ENCODE measurements at places on chromosomes 7 and 10.

GRCh38 chr7:158842486-158842885 lies 13.2 kb upstream of the ESYT2 start:
- DNase-seq, result no peak

DNA sequence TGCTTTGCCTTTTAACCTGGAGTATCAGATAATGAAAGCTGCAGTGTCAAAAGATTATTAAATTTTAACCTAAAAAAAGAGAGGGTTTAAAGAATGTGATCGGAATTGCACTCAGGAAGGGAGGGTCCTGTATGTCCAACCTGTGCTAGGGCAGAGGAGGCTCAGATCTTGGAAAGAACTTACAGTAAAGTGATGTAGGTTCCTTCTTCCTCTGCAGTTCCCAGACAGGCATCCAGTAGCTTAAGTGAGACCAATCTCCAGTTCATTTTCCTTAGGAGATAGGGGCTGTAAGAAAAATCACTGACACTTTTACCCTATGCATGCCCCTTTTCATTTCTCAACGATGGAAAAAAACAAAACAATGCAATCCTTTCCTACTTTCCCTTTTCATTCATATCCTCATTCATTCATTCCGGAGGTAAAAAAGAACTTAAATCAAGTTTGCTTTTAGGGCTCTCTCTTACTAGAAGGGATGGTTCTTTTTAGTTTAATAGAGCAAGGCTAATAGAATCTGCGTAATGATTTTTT lies 28.3 kb downstream of the EXOC6 start:
- no peak for DNase-seq

DNA sequence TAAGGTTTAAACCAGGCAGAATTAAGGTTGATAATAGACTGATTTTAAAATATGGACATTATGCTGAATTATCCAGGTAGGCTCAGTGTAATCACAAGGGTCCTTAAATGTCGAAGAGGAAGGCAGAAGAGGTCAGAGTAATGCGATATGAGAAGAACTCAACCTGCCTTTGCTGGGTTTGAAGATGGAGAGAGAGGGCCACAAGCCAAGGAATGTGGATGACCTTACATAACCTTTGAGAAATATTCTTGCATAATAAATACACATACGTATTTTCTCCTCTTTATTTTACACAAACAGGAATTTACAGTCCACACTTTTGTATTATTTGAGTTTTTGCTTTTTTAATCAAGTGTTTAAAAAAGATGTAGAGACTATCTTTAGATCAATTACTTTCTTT lies 88.5 kb downstream of the ST7 start:
- no peak for DNase-seq

DNA sequence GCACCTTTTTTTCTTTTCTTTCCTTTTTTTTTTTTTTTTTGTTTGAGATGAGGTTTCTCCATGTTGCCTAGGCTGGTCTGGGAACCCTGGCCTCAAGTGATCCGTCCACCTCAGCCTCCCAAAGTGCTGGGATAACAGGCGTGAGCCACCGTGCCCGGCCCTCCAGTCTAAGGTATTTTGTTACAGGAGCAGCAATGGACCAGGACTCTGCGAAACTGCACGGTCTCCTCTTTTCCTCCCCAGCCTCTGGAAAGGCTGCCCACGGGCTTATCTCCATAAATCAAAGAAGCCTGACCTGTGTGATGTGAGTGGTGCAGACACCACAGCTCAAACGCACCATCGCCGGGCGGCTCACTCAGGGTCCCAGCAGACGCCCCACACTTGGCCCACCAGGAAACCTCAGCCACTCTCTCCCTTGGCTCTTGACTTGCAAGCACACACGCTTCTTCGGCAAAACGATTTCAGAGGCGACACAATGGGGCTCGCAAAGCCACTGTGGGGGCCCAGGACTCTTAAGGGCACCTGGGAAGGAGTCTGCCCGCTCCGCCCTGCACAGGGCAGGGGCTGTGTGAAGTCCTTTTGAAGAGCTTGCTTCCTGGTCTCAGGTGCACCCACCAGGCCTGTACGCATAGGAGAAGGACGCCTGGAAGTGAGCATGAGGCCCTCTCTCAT lies 20.6 kb downstream of the WDR86 start:
- no peak for DNase-seq

DNA sequence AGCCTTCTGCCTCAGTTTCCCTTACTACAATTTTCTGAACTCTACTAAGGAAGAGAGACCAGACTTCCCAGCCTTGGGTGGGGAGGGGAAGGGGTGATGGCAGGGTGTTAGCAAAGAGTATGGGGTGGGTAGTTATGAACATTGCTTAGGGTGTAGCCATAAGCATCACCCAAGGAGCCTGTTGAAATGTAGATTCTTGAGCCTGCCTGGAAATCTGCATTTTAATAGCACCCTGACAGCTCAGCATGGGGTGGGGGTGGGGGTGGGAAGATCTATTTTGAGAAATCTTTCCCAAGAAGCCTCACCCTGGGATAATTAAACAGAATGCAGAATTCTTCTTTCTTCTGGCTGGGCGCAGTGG lies 164.8 kb downstream of the NRF1 start:
- DNase-seq, result no peak

- DNase-seq, result no peak
Observed at GRCh38 chr10:74244097-74244685, 93.2 kb downstream of the ADK start.

- DNase-seq, result no peak
Observed at GRCh38 chr7:117045927-117046710, 92.8 kb downstream of the ST7 start.

- no peak for DNase-seq
Observed at GRCh38 chr7:149562602-149563001, 65.0 kb upstream of the ZNF746 start.

- no peak for DNase-seq
Observed at GRCh38 chr10:109892117-109892516, 31.2 kb downstream of the XPNPEP1 start.

- DNase-seq, result no peak
Observed at GRCh38 chr10:11823122-11823988, at the start of gene PROSER2. PROSER2 (plus strand) TSS chr10:11823356; CDS start chr10:11852078, 28,722 bp downstream.

- no peak for DNase-seq
Observed at GRCh38 chr10:64486149-64486548, 964.9 kb downstream of the REEP3 start.

DNA sequence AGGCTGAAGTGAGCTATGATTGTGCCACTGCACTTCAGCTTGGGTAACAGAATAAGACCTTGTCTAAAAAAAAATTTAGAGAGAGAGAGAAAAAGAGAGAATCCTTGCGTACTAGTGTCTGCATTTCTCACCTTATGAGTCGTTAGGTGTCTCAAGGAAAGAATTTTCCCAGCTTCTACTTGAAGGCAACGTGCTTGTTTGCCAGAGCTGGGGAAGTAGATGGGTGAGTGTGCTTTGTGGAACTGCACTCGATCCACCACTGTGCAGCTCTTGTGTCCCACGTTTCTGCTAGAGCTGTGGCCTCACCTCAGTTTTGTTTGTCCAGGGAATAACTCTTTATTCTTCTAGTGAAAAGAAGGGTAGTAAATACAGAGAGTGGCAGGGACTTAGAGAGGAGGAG lies 38.9 kb downstream of the HDAC9 start:
- no peak for DNase-seq

DNA sequence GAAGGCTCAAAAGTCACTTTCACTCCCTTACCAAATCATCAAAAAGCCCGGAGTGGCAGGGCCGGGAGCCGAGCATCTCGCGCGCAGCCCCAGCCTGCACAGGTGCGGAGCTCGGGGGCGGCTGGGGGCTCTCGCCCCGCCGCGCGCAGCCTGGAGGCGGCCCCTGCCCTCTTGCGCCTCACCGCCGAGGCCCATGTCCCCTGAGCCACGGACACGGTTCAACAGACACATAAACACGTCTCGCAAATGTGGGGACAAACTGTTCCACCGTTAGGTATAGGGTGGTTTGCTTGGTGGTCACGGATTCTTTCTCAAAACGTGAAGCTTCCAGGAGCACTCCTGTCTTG lies 700 bp downstream of the GSAP start:
- DNase-seq, result no peak

- no peak for DNase-seq
Observed at GRCh38 chr10:70493660-70494234, 15.2 kb downstream of the PALD1 start.

- DNase-seq, result no peak
Observed at GRCh38 chr7:26500749-26501352, 209.2 kb downstream of the SNX10 start.

DNA sequence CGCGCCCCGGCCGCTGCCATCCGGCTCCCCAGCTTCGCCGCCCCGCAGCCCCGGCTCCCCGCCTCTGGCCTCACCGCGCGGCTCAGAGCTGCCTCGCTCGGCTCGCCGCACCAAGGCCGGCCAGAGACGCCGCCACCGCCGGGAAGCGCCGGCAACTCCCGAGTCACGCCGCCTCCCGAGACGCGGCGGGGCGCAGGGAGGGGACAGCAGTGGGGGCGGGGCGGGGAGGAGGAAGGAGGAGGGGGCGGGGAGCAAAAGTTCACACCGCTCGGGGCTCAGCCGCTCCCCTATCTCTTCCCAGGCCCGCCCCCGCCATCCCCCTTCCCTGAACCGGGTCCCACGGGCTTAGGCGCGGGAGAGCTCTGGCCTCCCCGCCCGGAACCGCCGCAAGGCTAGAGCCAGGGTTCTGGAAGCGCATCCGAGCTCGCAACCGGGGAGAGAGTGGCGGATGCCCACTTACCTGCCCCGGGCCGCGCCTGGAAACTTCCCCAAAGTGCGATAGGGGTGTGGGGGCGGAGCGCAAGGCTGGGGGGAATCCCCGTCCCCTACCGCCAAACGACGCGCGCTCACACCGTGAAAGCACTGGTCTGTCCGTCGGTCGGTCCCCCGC lies 1.0 kb downstream of the CHST15 start:
- DNase-seq, result no peak

DNA sequence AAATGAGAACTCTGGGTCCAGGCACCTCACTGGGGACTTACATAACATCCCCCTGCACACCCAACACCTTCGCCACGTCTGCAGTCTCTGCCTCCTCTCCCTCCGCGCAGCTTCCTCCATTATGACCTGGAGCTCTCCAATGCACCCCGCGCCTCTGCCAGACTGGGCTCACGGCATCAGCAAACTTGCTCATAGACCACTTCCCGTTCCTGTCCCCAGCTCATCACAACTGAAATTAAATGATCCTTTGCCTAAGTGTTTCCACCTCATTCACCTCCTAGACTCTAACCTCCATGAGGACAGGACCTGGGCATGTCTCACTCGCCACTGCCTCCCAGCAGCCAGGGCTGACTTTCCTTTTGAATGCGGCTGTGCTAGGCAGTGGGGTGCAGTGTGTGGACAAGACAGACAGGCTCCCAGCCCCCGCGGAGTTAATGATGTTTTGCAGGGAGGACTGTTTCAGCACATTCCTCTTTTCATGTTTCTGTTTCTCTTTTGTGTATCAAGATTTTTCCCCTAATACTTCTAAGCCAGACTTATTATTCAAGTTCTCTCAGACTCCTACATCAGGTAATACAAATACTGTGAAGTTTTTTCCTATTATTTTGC lies 18.8 kb downstream of the CHST15 start:
- DNase-seq, result no peak

DNA sequence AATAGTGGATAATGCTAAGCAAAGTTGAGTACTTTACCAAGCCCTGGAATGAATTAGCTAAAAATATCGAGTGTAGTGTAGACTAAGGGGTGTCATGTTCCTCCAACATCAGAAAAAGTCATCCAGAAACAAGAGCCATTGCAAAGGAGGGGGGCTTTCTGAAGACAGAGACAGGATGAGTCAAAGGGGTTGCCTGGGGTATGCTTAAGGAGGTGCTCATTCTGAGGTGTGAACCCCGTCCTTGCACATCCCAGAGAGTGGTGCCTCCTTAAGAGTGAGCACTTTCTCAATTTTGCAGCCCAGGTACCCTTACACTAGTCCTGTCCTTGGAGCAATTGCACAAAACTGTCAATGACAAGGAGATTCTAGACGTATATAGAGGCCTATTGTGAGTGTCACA lies 43.1 kb upstream of the C10orf71 start:
- no peak for DNase-seq

- DNase-seq, result no peak
Observed at GRCh38 chr7:125892434-125892833, 962.8 kb upstream of the POT1 start.

GRCh38 chr7:29337546-29338116 lies 143.1 kb downstream of the CHN2 start:
- DNase-seq, result no peak

DNA sequence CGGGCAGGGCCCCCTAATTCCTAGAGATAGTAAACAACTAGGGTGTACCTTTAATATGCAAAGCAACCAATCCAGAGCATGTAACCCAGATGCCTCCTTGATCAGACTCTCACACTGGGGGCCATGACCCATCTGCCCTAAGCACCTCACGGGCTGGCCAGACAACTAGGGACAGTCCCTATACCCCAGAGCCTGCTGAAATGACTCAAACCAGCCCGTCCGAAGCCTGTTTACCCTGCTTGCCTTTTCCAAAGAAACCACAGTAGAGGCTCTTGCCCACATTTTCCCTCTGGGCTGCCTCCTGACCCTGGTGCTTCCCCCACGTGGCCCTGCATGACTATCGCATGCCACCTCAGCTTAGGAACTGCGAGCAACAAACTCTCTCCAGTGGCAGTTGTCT lies 46.2 kb downstream of the RGS10 start:
- DNase-seq, result no peak

- DNase-seq, result peak; percentile 27
Observed at GRCh38 chr7:47808321-47808720, 139.9 kb downstream of the PKD1L1 start.

- peak; percentile 61 for DNase-seq
Observed at GRCh38 chr7:155356323-155357105, 58.8 kb downstream of the INSIG1 start.

GRCh38 chr7:132461032-132461592 lies 115.2 kb downstream of the PLXNA4 start:
- DNase-seq, result no peak

DNA sequence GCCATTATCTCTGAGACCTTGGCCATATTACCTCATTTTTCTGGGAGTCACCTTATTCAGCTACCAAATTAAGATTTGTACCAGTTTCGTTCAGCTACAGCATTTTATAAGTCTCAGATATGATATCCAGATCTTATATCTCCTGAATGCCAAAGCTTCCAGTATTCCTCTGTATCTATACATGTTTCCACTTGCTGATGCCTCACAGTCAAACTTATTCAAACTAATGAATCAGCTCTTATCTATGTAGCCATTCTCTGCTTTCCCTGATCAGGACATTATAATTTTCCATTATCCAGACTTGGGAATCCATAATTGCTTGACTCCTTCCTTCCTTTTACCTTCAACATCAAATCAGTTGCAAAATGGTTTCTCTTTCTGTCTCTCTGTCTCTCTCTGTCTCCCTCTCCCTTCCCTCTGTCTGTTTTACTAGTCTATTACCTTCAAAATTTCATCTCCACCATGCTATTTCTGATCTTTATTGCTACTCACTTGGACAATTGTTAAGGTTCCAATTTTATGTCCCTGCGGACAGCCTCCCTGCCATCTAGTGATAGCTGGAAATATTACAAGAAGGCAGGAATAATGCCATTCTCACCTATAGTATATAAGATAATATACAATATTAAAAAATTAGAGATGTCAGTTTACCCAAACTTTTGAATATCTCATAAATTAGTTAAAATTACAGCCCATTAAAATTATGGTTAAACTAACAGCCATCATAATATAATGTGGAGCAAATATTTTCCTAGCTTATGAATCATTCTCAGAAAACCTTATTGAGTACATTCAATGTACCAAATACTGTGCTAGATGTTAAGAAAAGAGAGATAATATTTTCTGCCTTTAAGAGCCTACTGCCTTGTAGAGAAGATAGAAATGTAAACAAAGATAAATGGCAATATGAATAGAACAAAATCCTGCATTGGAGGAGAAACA lies 89.8 kb downstream of the PCLO start:
- no peak for DNase-seq
